ENCODE measurements at places on chromosomes 7 and 10.

GRCh38 chr10:94219829-94220228 is 142.9 kb downstream of the NOC3L start:
- DNase-seq: no peak

DNA sequence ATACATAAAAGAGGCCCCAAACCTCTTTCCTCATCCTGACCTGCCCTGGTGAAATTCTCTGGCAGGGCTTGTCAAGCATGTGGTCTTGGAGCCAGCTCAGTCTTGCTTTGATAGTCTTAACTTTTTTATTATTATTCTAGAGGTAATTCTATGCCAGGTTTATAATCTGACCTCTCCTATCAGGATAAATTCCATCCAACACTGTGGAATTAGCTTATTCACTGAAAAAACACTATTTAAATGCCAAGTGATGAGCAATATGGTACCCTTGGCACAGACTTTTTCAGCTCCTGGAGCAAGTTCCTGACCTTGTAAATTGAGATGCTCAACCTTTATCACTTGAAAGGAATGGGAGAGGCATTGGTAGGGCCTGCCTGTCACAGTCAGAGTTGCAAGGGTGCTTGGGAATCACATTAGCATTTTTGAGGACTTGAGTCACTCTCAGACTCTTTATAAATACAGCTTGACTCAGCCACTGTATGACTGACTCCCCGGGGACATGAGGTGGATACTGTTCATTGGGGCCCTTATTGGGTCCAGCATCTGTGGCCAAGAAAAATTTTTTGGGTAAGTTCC is at the start of gene CPA4:
CPA4 (plus strand) TSS at position 480 of the 576 bp plus-strand sequence; CDS start at position 500, 20 bp downstream.
- DNase-seq: no peak

- no peak for DNase-seq
Observed at GRCh38 chr10:14547816-14548215, 217.1 kb upstream of the FRMD4A start.

DNA sequence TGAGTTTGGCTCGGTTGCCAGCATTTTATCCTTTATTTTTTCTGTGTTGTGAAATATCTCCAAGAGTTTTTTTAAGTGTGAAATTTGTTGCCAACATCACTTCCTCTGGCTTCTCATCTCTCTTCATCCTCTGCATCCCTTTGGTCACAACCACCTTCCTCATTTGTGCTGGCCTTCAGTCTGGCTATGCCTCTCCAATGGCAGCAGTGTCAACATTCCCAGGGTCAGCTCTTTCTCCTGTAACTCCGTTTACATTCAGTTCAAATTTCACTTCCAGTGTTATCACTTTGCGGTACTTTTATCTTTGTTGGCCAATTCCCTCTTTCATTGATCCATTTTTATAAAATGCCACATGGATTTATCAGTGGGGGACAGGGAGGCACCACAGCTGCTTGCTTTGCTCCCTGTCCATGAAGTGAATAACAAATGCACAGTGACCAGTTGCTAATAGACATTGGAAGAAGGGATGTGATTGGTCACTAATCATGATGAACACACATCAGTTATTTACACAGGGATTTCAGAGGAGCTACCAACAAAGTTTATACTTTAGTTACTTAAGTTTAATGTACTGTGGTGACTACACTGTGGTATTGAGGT is 311.4 kb upstream of the LRGUK start:
- DNase-seq: no peak

Data from substantia nigra (tissue), 51 donors.